Caudate nucleus (tissue), 63 donors: ENCODE measurements at places on chromosomes 2 and 18.

GRCh38 chr2:25347205-25347815 is 5.6 kb upstream of the DNMT3A start:
- DNase-seq = no peak

- DNase-seq = no peak
Measured at GRCh38 chr2:19491796-19492195, 133.4 kb upstream of the OSR1 start.

GRCh38 chr2:177328056-177328455 is 63.5 kb upstream of the NFE2L2 start:
- no peak for DNase-seq

- DNase-seq = no peak
Measured at GRCh38 chr2:131154647-131155046, 49.5 kb downstream of the PLEKHB2 start.

GRCh38 chr2:85453571-85453970 is 35.1 kb downstream of the SH2D6 start:
- DNase-seq = no peak

DNA sequence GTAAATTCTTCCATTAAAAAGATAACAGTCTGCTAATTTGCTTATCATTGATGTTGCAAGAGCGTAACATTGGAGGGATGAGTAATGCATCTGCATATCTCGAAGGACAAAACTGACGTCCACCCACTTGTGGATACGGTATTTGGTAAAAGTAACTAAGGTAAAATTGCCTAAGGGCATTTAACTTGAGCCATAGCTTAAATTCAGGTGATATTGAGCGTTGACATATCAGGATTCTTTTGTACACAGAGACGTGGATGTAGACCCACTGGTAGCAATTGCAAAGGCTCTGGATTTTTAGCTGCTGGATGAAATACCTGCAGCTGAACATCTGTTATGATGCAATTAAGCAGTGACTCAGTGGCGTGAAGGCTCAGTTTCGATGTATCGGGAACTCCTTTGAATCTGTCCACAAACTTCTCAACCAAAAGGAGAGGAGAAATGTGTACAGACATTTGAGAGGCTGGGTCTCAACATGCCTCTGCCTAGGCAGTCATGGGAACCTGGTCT is 119.3 kb downstream of the SPTBN1 start:
- no peak for DNase-seq
